ENCODE measurements at places on chromosomes 13 and 19.

- no peak for DNase-seq
Measured at GRCh38 chr19:10292206-10292788, 2.5 kb downstream of the ICAM5 start.

- DNase-seq = no peak
Measured at GRCh38 chr19:15897026-15897737, 692 bp downstream of the CYP4F2 start.

GRCh38 chr13:112994781-112995355, 25.9 kb downstream of the MCF2L start:
- DNase-seq = no peak

DNA sequence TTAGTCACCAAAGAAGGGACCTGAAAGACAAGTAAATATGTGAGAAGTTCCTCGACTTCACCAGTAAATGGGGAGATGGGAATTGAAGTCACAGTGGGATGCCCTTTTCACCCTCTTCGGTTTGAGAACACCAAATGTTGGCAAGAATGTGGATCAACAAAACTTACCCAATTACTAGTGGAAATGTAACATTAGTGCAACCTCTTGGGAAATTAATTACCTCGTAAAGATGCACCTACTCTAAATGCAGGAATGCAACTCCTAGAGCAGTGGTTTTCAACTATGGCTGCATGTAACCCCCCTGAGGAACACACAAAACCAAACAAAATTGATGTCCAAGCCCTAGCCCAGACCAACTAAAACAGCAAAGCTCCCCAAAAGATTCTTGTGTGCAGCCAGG, 78.1 kb downstream of the LNX2 start:
- DNase-seq = no peak

DNA sequence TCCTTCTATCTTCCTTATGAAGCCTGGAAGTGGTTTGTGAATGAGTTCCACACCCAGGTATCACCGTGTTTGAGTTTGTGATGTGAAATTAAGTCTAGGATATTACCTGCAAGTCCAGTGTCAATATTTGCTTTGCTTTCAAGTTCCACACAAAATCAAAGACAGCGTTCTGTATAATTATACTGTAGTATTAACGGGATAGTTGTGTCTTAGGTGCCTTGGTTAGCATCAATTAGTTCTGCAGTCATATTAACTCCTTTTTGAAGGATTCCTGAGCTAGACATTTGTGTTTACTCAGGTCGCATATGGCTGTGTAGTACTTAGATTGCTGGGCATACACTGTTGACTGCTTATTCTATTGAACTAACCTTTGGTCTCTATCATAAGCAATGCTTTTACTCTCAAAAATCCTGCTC, 54.4 kb downstream of the ERCC5 start:
- DNase-seq = no peak

- DNase-seq = no peak
Measured at GRCh38 chr19:49687566-49688316, 1.7 kb upstream of the ADM5 start.

DNA sequence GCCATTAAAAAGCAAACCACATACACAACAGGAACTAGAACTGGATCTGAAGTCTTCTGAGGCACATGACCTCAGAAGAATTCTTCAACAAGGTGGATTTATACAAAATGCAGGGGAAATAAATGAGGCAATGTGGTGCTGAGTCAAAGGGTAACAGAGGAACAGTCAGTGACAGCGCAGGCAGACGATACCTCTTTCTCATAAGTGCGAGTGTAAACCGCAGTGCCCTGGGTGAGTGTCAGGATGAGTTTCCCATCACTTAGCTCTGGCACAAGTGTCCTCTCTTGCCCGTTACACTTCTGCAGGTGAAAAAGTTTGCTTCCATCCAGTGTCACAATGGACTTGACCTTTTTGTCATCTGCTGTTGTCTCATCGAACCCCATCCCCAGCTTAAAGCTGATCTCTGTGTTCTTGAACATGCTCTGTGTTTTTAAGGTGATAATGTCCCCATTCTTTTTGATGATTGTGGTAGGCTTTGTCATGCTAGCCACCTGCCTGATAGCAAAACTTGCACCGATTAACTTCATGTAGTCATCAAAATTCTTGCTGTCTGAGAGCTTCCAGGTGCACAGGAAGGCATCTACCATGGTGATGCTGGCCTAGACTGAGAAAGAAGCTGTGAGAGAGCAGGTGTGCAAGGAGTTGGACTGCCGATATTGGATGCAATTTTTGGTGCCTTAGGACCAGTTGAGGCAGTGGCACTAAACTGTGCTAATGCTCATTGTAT, 97.3 kb downstream of the AKAP11 start:
- DNase-seq = no peak

DNA sequence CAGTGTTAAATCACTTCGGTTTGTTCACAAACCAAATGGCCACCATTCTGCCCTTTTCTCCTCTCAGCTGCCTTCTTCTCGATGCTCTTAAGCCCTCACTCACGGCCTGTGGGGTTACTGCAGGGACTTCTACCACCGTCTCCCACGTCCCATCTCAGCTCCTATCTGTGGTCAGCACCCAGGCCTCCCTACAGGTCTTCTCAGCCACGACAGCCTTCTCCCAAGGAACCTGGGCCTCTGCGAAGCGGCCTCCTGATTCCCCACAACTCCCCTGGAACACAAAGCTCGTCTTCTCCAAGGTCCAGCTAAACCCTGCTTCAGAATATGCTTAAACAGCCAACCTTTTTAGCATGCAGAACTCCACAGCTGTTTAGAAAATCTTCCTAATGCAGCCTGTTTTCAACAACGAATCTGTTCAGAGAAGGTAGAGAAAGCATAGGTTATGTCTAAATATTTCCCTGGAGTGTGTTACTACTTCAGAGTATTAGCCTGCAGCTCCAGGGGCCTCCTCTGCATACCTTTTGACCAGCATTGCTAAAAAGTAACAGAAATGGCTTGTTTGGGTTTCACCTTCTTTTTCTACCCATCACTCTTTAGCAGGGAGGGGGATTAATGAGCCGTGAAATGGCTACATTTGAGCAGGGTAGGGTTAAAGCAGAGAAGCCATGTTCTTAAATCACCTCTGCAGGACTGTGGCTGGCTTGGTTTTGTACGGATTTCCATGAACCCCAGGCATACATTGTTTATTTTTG, 104.0 kb downstream of the COL4A2 start:
- no peak for DNase-seq

Measured in retinal pigment epithelial cell (primary cell).